DMS79 treated with DMSO at 0.1 percent for 48 hours (cell line): ENCODE measurements at places on chromosomes 3 and 15.

DNA sequence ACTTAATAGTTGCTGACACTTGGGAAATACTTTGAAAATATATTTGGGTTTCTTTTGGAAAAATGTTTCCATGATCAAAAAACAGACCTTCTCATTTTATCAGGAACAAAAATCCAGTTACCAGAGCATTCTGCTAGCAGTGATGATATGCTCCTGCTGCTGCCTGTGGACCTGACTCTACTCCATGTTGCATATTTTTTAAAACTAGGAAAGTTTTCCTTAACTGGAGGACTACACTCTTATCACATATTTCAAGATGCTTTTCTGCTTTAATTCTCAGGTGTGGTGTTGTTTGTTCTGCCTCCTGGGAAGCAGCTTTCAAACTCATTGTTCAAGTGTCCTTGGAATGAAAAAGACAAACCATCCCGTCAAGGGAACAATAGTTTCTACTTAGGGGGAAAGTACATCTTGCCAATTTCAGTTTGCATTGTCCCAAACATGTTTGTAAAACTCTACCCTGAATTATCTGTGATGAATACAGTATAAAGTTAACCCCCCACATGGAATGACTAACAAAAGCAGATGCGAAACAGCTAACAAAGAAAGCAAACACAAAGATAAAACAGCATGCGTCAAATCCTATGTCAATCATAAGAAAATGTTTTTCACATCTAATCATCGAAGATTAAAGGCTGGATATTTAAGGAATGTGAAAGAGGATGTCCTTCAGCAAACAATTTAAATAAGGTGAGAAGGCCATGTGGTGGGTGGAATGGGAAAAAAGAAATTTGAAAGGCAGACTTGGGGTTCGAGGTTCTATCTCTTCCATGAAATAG lies 40.1 kb upstream of the PSMD6 start:
- no peak for DNase-seq

GRCh38 chr3:48826451-48826850 lies 21.2 kb downstream of the PRKAR2A start:
- no peak for DNase-seq

DNA sequence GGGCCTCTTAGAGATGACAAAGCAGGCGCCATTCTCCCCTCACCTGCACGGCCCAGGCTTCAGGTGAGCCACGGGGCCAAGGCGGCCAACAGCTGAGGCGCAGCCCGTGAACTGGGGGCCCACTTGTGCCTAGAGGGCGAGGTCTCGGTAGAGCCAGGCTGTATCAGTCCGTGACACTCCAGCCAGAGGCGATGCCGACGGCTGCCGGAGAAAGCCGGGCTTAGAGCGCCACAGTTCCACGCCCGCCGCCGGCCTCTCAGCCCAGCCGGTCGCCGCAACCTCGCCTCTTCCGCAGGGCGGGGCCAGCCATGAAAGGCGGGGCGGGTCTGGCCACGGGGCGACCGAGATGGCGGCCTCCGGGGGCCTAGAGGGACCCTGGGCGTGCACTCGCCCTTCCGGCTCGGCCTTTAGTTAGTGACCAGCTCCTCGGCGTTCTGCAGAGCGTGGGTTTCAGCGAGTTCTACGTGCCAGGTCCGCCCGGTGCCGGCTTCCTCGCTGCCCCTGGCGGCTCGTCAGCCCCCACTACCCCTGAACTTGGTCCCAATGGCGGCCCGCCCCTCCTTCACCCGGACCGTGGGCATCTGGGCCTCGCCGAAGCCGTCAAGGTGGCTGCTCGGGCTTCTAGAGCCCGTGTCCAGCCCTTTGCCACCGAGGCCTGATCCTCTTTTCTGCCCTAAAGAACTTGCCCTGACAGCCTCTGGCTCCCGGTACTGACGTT lies at the start of gene ZNF621:
ZNF621 (plus strand) TSS at position 393 of the 718 bp plus-strand sequence. CDS start 881 bp downstream, outside the sequence.
- peak; percentile 47 for DNase-seq

DNA sequence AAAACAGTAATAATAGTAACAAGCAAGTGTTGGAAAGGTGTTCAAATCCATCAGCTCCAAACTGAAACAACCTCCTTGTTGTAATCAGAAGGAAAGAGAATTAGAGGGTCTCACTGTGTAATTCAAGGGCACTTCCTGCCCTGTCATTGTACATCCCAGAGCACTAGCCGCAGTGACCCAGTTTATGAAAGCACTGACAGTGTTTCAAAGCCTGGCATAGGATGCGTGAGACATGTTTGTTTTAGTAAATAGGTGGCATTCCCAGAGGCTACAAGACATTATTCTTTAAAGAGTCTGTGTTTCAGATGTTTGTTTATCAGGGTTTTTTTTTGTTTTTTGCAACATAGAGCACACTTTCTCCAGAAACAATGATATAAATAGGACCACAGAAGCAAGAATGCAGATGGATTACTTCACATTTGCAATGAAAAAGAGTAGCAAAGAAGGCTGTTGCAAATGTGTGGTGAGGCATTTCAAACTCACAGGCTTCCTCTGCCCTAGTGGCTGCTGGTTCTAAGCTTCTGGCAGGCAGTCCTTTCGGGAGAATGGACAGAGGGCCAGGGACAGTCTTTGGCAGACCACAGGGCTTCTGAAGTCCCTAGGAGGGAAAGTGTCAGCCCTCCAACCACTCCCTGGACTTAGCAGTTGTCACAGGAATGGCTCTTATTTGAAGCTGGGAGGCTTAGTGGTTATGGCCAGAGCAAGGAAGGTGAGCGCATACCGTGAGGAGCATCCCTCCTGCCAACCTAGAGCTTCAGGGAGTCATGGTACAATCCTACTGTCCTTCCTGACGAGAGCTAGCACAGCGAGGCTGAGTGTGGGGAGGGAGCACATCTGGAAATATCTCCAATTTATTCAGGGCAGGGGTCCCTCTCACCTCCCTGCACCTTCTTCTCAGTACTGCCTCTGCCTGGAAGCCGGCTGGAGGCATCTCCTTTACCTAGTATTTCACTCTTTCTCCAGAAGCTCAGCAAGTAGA lies 31.4 kb upstream of the TIPARP start:
- no peak for DNase-seq

DNA sequence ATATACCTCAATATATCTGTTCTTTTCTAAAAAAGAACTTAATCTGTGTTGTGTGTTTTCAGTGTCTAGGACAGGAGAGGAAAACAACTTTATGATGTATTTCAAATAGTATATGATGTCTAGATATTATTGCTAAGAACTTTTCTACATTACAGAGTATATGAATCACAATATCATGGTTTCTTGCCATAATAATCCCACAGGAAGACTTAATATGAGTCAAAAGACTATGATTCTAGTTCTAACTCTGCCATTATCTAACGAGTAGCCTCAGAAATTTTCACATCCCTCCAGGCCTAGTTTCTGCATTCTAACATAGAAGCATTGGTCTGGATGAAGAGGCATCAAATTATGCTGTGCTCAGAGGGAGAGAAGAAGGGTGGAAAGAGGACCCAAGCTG lies 107.7 kb upstream of the SPRED1 start:
- DNase-seq, result no peak

GRCh38 chr3:30500666-30501399 lies 105.6 kb upstream of the TGFBR2 start:
- no peak for DNase-seq

DNA sequence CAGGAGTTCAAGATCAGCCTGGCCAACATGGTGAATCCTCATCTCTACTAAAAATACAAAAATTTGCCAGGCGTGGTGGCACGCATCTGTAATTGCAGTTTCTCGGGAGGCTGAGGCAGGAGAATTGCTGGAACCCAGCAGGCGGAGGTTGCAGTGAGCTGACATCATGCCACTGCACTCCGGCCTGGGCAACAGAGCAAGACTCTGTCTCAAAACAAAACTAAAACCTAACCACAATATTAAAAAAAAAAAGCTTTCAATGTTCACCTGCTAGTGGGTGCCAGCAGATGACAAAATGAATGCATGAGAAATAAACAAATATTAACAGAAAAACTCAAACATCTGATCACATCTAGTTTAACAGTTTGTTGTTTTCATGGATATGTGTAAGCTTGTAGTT lies 9.0 kb downstream of the SLC24A1 start:
- no peak for DNase-seq

- DNase-seq, result no peak
These were observed 684.3 kb upstream of the SGO1 start for GRCh38 chr3:20870106-20870899.

DNA sequence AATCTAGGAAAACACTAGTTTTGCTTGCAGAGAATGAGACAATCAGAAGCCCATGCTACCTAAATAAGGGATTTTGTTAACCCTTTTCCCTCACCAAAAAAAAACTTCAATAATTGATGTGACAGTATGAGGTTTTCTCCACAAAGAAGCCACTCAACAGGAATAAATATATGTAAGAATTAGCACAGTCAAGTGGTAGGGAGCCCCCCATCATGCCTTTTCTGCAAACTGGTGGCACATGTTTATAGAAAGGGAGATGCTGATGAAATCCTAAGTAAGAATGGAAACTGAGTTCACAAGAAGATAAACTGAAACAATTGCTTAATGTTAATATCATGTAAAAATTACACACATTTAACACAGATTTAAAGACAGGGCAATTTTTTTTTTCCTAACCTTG lies 51.0 kb downstream of the PHC3 start:
- DNase-seq, result no peak

GRCh38 chr15:49423021-49423420 lies at the start of gene FGF7:
Gene FGF7, plus strand, starts transcription at chr15:49423242. Its CDS starts 1,056 bp downstream, at chr15:49424298.
- no peak for DNase-seq

DNA sequence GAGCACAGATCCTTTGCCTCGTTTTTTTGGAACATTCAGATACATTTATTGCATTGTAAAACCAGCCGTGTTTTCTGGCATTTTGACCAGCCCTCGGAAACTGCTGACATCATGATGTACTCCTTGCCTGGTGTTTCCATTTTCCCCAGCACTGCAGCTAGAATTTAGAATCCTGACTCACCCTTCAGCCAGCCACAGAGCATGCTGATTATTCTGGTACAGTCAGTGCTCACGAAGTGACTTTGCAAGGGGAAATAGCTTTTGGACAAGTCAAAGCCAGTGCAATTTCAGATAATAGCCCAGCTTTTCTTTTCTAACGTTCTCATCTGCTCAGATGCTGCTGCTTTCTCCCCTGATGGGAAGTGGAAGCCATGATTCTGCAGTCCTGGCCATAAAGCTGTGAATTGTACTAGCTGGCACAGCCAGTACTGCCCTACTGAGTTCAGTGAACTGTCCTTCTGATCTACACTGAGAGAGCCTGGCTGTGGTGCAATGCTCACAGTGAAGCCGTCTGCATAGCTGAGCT lies 12.1 kb upstream of the CNBP start:
- no peak for DNase-seq

DNA sequence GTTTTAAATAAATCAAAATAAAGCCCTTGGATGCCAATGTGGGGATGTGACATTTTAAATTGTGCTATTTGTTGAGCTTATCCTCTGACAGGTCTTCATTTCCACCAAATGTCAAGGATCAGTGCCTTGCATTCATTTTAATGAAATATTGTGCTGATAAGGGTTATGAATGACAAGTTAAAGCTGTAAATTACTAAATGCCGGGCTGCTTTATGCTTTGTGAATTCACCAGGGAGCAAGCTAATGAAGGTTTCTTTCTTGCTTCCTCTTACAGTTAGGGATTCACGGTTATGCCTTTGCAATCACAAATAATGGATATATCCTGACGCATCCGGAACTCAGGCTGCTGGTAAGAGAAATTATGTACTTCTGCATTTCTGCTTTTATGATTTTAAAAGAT lies 81.7 kb downstream of the LRTM1 start:
- DNase-seq, result no peak

DNA sequence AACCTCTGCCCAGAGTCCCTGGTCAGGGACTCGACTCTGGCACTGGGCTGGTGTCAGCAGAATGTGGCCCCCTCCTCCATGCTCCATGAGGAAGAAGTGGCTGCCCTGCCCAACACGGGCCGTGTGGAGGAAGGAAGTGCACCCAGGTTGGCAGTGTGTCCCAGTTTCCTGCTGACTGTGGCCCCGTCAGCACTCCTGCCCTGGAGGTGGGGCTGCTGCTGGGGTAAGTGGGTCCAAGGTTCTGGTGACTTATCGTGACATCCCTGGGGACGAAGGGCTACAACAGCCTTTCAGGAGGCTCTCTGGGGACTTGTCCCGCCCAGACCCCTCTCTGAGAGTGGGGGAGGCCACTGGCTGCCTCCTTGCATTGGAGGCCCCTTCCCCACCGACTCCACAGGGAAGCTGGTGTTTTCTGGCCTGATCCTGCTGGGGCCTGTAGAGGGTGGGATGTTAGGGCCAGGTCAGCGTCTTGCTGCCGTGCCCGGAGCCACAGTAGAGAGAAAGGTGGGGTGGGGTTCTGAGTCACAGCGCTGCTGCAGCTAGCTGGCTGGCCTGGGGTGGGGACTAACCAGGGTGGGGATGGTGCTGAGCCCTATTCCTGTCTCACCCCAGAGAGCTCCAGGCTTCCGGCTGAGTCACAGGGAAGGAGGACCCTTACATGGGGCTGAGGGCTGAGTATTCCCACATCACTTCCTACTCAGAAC lies 10.5 kb downstream of the SEMA4B start:
- DNase-seq, result no peak
